ENCODE measurements at places on chromosomes 7 and 10.

DNA sequence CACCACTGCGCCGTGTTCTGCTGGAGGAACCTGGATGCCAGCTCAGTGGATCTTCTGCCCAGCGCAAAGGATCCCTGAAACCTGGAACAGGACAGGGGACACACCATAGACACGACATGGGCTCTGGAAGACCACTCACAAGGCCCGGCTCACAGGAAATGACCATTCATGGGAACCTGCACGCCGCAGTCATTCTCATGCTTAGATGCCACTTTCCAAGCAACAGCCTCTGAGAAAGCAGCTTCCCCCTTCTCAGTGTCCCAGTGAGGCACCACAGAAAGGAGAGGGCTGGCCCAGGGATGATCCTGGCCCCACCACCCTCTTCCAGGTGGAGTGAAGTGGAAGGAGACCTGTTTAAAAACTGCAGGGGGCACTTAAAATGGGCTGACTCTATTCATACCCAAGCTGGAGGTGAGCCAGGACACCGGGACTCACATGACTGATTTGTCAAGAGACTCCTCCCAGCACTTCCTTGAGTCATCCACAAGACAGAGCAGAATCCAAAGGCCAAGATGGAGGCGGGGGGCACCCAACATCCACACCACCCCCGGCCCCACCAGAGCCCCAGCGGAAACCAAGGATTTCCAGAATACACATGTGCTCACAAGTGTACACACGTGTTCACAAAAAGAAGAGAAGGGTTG is 11.2 kb downstream of the CTBP2 start:
- no peak for DNase-seq

- DNase-seq: no peak
Measured at GRCh38 chr7:131108212-131108940, 219.3 kb upstream of the MKLN1 start.

- no peak for DNase-seq
Measured at GRCh38 chr7:17239683-17240521, 58.5 kb upstream of the AHR start.

GRCh38 chr10:59382831-59383295 is 20.5 kb upstream of the FAM13C start:
- no peak for DNase-seq

DNA sequence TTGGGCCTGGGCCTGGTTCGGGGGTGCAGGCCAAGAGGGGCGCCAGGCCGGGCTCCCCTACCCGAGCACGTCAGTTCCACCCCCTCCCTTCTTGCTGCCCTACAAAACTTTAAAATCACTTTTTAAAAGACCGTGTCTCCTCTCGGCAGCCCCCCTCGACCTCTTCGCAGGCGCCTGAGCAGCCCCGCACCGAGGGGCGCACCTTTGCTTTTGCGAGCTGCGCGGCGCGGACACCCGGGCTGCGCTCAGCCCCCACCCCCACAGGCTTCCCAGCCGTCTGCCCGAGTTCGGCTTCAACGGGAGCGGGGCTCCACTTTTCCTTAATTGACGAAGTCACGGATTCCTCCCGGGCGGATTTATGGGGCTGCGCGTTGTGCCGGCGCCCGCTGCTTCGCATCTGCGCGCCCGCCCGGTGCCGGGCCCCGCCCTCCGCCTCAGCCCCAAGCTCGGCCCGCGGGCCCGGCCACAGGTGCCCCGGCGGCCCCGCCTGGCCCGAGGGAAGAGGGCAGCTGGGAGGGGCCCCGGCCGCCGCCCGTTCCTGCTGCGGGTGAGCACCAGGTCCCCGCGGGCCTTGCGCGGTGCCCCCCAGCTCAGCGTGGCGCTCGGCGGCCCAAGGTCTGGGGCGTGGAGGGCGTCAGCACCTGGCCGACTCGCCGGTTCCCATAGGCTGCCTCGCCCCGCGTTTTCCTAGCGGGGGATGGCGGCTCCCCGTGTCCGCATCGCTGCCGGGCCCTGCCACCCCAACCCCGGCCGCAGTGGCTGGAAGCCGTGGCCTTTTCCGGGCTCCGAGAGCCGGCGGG is 10.8 kb upstream of the MNX1 start:
- DNase-seq: no peak

- no peak for DNase-seq
Measured at GRCh38 chr7:79610748-79611304, 157.4 kb upstream of the MAGI2 start.

DNA sequence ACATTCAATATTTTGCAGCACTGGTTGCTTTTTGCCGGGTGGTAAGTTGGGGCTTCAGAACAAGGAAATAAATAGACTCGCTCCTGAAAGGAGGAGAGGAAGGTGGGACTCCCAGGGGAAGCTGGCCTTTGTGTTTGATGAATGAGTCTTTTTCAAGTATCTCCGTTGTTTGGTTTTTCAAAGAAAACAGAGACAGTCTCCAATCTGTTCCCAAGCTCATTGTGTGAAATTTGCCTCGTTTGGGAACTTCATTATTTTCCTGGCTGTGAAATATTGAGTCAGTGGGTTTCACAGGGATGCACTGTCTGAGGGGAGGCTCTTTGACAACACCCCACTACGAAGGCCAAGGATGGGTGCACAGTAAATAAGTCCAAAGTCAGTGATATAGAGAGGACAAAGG is 38.7 kb upstream of the KIAA1217 start:
- no peak for DNase-seq

DNA sequence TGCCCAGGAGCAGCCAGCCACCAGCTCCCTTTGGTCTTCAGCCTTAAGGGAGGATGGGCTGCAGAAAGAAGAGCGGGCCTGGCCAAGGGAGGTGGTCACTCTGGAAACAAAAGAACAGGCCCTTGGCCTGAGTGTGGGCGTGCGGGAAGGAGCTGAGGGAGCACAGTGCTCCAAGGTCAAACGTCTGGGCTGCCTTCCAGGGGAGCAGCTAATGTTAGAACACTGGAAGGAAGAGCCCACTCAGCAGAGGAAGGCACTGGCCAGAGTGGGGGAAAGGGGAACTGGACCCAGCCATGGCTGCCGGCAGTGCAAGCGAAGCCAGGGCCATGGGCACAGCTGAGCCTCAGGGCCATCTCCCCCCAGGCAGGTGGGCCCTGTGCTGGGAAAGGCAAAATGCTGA is 42.7 kb downstream of the FAM53B start:
- no peak for DNase-seq

DNA sequence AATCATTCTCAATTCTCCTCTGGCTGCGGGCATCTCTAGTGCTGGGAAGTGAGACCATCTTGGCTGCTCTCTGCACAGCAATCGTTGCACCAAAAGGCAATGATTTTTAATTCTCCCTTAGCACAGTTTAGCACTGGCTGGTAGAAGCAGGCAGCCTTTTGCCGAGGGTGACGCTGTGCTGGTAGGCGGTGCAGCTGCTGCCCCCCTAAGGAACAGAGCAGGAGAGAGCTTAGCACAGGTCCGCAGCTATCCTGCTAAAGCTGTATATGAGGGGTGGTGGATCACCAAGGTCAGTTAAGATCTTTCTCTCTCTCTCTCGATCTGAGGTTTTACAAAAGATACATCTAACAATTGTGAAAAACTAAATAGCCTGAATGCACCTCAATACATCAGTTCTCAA is 390.1 kb downstream of the GATA3 start:
- peak; percentile 13 for DNase-seq

DNA sequence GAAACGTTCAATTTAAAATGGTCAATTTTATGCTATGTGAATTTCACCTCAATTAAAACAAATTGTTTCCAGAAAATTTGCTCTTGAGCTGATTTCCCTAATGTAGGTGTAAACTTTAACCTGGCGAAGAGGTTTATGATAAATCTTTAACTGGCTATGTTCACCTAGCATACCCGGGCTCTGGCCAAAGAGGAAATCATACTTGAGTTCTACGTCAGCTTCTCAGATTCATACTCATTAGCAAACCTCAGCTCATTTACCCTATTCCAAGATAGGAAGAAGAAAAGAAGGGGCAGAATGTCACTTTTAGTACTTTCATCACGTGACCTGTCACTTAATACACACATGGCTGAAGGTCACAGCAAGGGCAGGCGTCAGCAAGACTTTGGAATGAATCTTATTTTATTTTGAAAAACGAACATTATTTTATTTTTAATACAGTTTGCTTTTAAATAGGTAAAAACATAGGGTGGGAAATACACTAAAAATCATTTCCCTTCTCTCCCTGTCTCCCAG is 97.0 kb downstream of the ABLIM1 start:
- no peak for DNase-seq

DNA sequence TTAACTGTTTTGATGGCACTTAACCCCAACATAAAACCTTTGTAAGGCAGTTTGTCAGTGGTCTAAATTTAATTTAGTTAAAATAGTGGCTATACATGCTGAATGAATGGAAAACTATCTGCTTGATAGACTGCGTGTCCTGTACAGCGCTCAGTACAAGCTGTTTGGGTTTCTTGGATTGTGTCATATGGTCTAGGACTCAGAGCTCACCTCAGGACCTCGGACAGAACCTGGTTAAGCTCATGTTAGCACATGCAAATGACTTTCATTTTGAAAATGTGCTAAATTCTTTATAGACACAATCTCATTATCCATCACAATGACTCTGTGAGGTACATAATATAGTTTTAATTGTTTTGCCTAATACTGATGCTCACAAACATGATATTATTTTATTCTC is 55.7 kb upstream of the RELN start:
- DNase-seq: no peak

GRCh38 chr7:43353902-43354301 is 229.0 kb upstream of the STK17A start:
- no peak for DNase-seq

- DNase-seq: no peak
Measured at GRCh38 chr7:77244222-77244934, 44.8 kb upstream of the FGL2 start.

DNA sequence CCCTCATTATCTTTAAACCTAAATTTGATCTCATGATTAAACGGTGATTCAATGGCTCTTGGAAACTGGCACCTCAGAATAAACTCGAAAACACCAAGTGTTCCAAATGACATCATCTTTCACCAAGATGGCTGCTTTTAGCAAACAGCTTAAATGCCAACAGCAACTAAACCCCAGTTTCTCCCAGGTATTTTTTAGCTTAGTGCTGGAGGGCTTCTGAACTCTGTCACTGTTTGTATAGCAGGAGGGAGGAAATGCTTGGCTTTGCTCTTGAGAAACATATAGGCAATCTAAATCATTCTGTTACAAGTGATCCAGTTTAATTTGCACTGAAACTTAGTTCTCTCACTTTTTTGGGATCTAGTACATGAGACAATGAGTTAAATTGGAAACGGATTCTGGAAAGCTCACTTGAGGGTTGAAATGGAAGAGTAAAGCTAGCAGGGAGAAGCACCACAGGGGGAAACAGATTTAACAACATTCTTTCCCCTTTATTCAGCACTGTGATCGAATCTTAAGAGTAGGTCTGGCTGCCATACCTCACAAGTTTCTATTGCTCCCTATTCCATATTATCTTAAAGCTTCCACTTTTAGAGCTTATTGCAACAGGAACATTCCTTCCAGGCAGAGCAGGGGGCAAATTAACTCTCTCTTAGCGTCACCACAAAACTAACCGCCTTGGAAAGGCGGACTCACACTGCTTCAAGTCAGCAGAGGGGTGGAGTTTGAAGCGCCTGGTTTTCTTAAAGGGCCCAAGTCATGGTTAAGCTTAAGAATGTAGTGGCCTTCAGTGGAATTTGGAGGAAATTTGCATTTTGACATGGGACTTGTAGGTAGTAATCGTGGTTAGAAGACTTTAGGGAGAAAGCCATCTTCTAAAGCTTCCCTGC is 1.8 kb upstream of the CCDC6 start:
- DNase-seq: peak; percentile 11

DNA sequence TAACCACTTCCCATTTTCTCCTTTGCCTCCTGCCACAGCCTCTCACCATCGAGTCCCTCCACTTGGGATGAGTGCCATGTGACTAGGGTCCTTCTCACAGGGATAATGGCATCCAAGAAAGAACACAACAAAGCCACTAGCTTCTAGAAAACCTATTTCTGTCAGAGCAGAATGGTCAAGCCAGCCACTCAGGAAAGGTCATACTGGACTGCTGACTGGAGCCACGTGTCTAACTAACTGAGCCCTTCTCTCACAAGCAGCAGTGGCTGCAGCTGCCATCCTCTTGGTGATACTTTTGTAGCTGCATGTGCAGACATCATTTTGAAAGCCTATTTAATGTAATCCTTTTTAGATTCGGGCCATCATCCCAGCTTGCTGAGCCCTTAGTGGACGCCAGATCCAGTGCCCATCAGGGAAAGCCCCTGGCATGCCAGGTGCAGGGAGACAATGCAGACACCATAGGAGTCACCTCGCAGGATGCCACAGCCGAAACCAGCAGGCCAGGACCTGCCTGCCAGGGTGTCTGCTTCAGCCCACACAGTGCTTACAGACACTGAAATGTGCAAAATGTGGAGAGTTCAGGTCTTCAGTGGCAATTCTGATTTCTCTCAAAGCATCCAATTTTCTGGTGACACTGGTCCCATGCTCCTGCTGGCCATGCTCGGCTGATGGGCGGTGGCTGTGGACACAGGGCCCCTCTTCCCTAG is 98.3 kb upstream of the DDC start:
- no peak for DNase-seq

- no peak for DNase-seq
Measured at GRCh38 chr7:138170298-138170697, 94.0 kb downstream of the AKR1D1 start.

GRCh38 chr7:34838329-34838728 is 180.3 kb downstream of the NPSR1 start:
- DNase-seq: no peak

- DNase-seq: no peak
Measured at GRCh38 chr10:11209830-11210181, 192.1 kb downstream of the CELF2 start.

GRCh38 chr7:103687951-103688350 is 241.9 kb upstream of the SLC26A5 start:
- no peak for DNase-seq

GRCh38 chr7:71362240-71362639 is 230.3 kb downstream of the GALNT17 start:
- DNase-seq: no peak

DNA sequence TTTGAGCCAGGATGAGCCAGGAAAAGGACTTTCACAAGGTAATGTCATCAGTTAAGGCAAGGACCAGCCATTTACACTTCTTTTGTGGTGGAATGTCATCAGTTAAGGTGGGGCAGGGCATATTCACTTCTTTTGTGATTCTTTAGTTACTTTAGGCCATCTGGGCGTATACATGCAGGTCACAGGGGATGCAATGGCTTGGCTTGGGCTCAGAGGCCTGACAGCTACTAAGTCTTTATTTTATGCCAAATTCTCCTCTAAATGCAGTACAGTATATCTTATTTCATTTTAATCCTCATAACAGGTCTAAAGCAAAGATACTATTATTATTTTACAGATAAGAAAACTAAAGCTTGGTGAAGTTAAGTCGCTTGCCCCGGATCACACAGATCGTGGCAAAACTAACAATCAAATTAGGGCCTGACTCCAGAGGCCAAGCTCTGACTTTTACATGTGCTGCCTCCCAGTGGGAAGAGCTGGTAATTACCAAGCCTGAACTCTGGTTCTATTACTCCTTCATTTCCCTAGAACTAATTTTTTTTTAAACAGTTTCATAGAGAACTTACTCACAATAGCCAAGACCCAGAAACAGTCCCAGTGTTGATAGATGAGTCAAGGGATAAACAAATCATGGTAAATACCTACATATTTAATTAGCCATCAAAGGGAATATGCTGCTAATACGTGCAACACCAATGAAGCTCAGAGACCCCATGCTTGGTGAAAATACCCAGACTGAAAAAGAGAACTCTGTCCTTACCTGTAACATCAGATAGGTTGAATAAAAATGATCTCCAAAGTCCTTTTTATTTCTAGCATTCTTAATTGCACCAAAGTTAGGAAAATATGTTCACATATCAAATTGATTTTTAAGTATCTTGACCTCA is 35.4 kb downstream of the C7orf25 start:
- DNase-seq: no peak

- no peak for DNase-seq
Measured at GRCh38 chr10:17974505-17974904, 22.8 kb downstream of the SLC39A12 start.

All from stimulated activated CD8-positive, alpha-beta memory T cell treated with anti-CD3 and anti-CD28 coated beads, Interleukin-15, amount 100 ng/mL, for 4 hours (primary cell).